ENCODE measurements at places on chromosomes 3 and 15. TPM values are rescaled to one million over a fixed set of nuclear protein-coding genes. Genes with fewer than 3 reads are reported as not detected.

DNA sequence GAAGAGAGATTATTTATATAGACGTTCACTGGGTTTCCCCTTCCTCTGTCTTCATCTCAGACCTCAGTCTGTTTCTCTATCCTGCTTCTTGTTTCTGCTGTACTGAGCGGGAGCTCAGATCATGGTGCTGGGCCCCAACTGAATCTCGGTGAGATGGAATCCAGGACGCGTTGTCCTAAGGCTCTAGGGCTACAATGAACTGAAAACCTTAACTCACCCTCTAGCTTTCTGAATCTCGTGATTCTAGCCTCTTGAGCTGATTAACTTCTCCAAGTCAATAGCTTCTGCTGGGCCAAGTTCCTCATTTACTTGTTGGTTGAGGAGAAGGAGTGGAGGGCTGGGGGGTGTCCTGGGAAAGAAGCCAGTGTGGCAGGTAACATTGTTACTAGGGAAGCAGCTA is 32.7 kb upstream of the MAP3K13 start:
- no peak overlapping the region for H3K27ac ChIP-seq
- DNase-seq, result no peak
- H3K36me3 ChIP-seq, result no peaks in the 10 kb centered on the region
- no peak overlapping the region for H3K4me3 ChIP-seq
- no peaks in the 10 kb centered on the region for H3K27me3 ChIP-seq

DNA sequence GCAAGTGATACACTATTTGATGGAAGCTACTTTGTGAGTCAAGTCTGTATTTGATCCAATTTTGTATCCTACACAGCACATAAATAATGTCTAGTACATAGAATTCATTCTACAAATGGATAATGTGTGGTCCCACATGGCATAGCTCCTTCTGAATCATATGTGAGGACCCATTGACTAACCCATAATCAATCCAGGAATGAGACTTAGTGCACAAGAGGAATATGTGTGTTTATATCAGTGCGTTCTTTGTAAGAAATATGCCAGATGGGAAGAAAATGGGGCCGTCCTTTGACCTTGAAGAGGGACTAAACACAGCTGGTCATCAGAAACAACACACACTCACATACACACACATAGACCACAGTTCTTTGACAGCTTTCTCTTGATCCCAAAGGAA is 282.7 kb upstream of the SEMA6D start:
- no peaks in the 10 kb centered on the region for H3K36me3 ChIP-seq
- H3K4me1 ChIP-seq, result no peaks in the 10 kb centered on the region
- no peaks in the 10 kb centered on the region for H3K27me3 ChIP-seq
- H3K27ac ChIP-seq, result no peak overlapping the region

DNA sequence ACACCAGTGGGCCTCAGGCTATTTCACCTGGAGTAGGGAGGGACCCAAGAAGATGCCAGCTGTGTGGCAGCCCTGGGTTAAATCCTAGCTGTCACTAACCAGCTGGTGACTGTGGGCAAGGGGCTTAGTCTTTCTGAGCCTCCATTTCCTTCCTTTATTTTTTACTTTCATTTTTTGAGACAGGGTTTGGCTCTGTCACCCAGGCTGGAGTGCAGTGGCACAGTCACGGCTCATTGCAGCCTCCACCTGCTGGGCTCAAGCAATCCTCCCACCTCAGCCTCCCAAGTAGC is 108.0 kb upstream of the SMAD3 start:
- no peak overlapping the region for H3K27ac ChIP-seq
- H3K36me3 ChIP-seq, result no peaks in the 10 kb centered on the region
- H3K4me1 ChIP-seq, result no peaks in the 10 kb centered on the region
- H3K27me3 ChIP-seq, result no peaks in the 10 kb centered on the region

Gene GPR62
- 0.33 TPM for total RNA-seq

- H3K27me3 ChIP-seq, result peaks cover 16% of the 10 kb centered on the region
- peaks cover 2% of the 10 kb centered on the region for H3K4me1 ChIP-seq
- DNase-seq, result no peak
- no peaks in the 10 kb centered on the region for H3K36me3 ChIP-seq
- no peak overlapping the region for H3K27ac ChIP-seq
- H3K4me3 ChIP-seq, result no peak overlapping the region
These were observed 1.0 kb downstream of the SEMA3B start for GRCh38 chr3:50269977-50270413.

DNA sequence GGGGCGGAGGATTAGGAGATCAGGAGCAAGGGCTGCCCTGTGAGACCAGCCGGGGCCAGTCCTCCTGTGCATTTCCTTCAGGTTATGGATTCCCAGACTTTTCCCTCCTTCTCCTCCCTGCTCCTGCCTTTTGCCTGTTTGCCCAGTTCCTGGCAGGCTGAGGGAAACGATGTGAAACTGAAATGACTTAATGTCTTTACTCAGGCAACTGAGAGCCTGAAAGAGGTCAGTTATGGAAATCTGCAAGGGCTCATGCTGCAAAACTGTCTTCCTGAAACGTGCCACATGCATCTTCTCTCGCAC is 57.2 kb downstream of the MESD start:
- no peak for DNase-seq
- H3K4me3 ChIP-seq, result no peak overlapping the region
- no peaks in the 10 kb centered on the region for H3K36me3 ChIP-seq
- no peaks in the 10 kb centered on the region for H3K27me3 ChIP-seq

DNA sequence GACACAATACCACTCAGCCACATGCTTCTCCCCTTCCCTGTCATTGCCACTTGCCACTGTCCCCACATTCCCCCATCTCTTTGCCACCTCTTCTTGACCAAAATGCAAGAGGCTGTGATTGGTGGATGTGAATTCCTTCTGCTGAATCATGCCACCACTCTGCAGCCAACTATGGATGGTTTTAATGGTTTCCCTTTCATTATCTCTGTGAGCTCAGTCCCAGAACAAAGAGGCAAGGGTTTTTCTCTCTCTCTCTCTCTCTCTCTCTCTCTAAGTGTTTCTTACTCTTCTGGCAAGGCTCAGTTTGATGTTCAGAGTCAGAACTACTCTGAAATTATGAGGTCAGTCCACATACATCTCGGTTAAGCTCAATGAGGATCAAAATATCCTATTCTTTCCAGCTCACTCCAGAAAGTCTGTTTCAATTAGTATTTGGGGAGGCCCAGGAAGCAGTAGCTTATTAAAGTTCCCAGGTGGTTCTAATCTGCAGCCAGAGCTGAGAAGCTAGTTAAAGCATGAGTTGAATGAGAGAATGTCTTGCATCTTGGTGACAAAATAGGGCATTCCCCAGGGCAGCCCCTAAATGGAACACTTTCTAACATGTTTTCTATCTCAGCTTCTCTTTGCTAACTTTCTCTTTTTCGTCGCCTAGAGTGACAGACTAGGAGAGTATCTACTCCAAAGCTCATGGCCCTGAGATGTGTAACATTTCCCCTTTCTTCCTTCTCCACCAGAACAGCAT is 8.5 kb upstream of the ILDR1 start:
- peaks cover 2% of the 10 kb centered on the region for H3K36me3 ChIP-seq
- H3K4me1 ChIP-seq, result no peaks in the 10 kb centered on the region
- H3K4me3 ChIP-seq, result no peak overlapping the region
- no peak for DNase-seq
- no peaks in the 10 kb centered on the region for H3K27me3 ChIP-seq
